ENCODE measurements at places on chromosomes 1 and 21. TPM values are rescaled to one million over a fixed set of nuclear protein-coding genes. Genes with fewer than 3 reads are reported as not detected.

DNA sequence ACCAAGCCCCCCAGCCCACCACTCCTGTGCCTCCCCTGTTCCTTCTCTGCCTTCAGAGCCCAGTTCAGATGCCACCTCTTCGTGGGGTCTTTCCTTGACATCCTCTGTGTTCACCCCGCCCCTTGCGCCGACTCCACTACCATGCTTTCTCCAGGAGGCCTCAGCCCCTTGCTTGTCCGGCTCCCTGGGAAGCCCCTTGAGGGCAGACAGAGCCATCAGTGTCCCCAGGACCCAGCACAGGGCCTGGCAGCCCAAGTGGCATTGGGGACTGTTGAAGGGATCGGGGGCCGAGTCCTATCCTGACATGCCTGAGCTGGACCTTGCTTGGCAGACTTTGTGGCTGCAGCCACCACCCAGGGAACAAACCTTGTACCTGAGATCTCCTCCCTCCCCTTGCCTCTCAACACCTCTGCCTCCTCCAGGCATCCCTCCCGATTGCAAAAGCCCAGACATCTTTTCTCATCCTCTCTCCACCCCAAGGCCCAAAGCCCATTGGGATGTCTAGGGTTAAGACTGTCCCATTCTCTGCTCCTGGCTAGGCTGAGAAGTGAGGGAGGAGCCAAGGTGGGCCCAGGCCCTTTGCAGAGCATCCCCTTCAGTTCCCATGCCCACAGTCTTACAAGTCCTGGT lies 3.4 kb downstream of the CLDN19 start:
- no peak for DNase-seq

Gene KCND3
- 3.5 TPM for total RNA-seq

Gene PRDM16
- 0.41 TPM for total RNA-seq

Gene CAMK1G
- total RNA-seq: not detected

Gene GCSAML
- total RNA-seq: 0.20 TPM

Gene ERICH3
- under 0.01 TPM for total RNA-seq
